Epithelial cell of proximal tubule (primary cell): ENCODE measurements at places on chromosomes 5 and 9. TPM values are rescaled to one million over a fixed set of nuclear protein-coding genes. Genes with fewer than 3 reads are reported as not detected.

- DNase-seq, result no peak
Observed at GRCh38 chr9:135588886-135589595, 27.5 kb downstream of the PAEP start.

GRCh38 chr9:120974921-120975320 lies 48.3 kb upstream of the TRAF1 start:
- no peak for DNase-seq

DNA sequence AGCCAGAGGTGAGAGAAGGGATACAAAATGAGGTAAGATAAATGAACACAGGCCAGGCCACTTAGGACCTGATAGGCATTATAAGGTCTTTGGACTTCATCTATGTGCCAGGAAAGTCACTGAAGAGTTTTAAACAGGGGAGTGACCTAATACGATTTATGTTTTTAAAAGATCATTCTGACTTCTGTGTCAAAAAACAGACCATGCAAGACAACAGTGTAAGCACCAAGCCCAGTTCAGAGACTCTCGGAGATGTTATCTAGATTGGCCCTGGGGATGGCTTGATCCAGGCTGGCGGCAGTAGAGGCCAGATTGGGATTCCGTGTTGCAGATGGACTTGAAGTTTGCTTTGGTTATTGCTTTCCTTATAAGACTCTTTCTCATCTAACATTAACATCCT lies 43.0 kb upstream of the DPYSL3 start:
- no peak for DNase-seq

Gene BNC2
- total RNA-seq, result 2.9 and 3.7 TPM in 2 replicates

DNA sequence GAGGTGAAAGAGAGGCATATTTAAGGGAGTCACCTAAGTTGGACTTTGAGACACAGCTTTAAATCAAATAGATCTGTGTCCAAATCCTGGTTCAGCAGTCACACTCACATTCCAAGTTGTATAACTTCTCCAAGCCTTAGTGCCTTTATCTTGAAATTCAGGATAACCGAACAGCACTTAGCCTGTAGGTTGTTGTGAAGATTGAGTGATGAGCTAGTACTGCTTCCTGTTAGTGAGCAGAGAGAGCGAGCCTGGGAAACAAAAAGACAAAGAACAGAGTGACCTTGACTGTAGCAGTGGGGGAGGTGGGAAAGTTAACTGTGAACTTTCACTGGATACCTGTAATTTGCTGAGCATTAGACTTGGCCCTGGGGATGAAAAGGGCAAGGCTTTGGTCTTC lies 22.4 kb downstream of the MAML1 start:
- no peak for DNase-seq

Gene MAMDC4
- 1.2 and 4.8 TPM in 2 replicates for total RNA-seq
